Kidney glomerular epithelial cell (primary cell): ENCODE measurements at places on chromosomes 5 and 9.

GRCh38 chr5:151110992-151111391, 30.2 kb upstream of the TNIP1 start:
- no peak for DNase-seq

DNA sequence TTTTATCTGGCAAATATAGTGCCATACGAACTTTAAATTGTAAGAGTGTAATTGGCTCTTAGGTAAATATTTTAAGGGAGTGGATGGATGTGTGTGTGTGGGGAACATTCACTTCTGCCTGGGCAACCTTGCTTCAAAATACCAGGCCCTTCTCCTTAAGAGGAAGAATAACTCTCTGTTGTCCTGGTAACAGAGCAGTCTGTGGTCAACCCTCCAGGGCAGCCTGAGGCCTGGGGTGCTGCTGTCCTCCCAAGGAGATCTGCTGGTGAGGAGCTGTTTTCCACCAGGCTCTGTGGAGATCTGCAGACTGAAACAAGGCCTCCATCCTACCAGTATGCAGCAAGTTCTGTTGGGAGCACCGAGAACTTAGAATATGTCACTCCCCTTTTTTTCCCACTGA, 325.2 kb downstream of the PSAT1 start:
- DNase-seq, result no peak

DNA sequence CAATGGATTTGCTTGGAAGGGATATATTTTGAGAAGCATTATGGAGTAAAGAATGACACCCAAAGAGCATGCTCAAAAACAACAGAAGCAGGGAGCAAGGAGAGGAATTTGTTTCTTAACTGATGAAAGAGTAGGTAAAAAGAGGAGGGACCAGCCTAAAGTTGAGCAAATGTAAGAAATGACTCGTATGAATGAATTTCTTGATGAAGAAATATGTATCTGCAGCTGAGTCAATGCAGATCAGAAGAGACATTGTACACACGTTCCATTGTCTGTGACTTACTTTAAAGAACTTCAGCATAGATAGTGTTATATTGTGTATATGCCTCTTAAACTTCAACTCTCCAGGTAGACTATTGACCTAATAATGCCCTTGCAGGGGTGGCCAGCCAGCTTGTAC, 112.7 kb upstream of the NREP start:
- no peak for DNase-seq

- no peak for DNase-seq
Measured at GRCh38 chr5:12934722-12935121, 1009.8 kb downstream of the DNAH5 start.
